ENCODE measurements at places on chromosomes 3 and 15. TPM values are rescaled to one million over a fixed set of nuclear protein-coding genes. Genes with fewer than 3 reads are reported as not detected.

DNA sequence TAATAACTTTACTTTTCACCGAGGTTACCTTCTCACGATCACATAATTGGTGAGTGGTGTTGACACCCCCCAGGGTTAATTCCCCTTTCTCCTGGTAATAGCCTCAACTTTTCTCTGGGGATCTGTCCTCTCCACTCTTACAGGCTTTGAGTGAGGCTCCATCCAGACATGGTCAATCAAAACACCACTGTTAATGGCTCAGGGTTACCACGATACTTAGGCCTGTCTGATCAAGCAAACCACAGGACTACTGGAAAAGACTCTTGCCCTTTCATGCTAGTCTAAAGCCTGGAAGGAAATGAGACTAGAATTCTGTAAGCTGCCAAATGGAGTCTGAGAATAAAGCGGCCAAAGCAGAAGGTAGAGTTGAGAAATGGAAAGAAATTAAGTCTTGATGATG, 56.5 kb upstream of the STT3B start:
- no peak for DNase-seq

- DNase-seq, result no peak
Observed at GRCh38 chr15:78350058-78350457, 9.9 kb downstream of the CRABP1 start.

DNA sequence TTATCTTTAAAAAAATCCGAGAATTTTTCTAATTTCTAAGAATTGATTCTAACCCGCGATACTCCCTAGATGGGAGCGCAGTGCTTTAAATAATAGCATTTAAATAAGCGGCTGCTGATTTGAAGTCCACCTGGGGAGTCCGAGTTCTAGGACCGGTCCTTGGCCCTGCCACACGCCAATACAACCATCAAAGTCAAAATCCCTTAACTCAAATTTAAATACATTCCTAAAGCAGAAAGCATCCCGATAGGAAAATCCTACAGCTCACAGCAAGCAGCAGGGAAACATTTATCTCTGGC, 508 bp upstream of the ECT2 start:
- no peak for DNase-seq

DNA sequence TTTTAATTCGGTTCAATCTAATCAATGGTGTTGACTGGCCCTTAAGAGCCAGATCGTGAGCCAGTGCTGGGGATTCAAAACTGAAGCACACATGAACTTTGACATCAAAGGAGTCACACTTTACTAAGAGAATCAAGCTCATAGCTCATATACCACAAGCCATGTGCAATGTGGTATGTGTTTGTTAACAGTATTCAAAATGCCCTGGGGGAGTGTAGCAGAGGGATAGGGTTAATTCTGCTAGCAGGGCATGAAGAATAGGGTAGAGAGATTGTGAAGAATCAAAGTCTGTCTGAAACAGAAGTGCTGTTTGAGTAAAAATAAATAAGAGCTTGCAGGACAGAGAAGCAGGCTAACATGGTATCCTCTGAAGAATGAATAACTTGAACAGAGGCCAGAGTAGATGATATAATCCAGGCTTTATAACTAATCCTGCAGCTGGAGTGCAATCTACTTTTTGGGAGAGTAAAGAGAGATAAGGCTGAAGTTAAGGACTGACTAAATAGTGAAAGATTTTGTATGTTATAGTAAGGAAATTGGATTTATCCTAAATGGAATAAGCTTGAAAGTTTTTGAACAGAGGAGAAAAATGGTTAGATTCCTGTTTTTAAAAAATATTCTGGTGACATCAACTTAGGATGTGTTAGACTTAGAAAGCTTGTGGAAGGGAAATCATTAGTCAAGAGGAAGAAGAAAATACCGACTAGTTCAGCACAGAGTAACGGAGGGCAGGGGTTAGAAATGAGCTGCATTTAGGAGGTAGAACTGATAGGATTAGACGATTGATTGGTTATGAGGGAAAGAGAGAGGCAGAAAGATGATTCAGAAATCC, 292.0 kb downstream of the NFKBIZ start:
- DNase-seq, result no peak

GRCh38 chr3:139151530-139151929, 106.8 kb upstream of the PRR23C start:
- DNase-seq, result no peak

GRCh38 chr3:158659454-158660237, 12.8 kb downstream of the LXN start:
- DNase-seq, result peak; percentile 41

GRCh38 chr3:133459400-133459799, 59.5 kb downstream of the BFSP2 start:
- no peak for DNase-seq

DNA sequence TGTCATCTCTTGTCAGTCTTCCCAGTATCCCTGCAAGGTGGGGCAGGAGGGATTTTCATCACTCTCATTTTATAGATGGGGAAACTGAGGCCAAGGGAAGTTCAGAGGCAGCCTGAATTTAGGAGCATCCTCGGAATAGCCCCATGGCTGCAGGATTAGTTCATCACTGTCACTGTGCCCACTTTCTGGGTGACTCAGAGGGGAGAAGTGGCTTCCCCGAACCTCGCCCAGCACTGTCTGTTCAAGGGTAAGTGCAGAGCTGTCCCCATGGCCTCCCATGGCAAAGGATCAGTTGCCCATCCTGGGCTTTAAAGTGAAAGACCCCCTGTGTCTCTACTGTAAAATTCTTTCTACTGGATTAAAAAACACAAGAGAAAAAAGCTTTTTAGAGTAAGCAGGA, 60.0 kb upstream of the SEC13 start:
- DNase-seq, result no peak

- no peak for DNase-seq
Observed at GRCh38 chr3:31831591-31831990, 149.5 kb downstream of the OSBPL10 start.

DNA sequence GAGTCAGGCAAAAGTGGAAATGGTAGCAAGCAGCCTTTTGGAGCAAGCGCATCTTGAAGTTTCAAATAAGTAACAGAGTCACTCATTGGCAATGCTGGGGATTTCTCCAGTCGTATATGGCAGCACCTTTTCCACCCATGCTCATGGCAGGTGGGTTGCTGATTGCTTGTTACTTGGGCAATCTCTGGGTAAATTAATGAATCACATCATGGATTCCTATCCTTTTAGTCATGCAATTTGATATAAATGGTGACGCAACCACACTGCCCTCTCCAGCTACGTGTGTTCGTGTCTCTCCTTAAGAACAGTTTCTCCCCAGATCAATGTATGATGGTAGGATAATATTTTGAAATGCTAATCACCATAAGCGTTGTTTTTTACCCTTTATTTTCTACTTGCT, 339.9 kb upstream of the KCNH8 start:
- no peak for DNase-seq

GRCh38 chr15:79798311-79798710, 98.5 kb downstream of the MTHFS start:
- no peak for DNase-seq

DNA sequence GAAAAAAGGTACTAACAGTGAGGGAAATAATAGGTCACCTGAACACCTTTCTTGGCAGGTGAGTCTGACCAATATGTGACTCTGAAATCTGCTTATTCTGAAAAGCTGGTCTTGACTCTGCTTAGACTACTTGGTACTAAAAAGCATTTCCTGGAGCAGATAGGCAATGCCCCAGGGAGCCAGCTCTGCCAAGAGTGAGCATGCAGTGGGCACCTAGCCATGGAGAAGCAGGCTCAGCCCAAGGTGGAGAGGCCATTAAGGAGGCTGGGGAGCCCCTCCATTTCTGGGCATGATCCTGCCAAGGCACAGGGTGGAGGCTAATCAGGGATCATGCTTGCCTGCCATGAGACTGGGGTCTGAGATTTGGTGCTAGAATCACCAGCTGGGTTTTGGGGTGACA, 1.6 kb upstream of the LTF start:
- DNase-seq, result no peak

DNA sequence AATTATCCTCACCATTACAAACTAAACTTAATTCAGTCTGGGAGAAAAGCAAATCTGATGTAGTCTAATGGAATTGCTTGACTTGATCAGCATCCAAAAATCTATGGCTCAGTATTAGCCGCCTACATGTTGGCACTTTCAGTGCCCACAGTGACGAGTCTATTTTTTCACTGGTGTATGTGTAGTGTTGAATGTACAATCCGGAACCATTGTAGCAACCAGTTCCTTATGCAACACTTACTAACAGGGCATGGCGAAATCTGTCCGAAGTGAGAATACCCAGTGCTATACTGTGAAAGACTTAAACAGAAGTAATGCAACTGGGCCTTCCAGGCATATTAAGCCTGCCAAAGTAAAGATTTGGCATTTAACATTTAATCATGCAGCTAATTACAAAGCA, 18.6 kb downstream of the LRRN1 start:
- no peak for DNase-seq

DNA sequence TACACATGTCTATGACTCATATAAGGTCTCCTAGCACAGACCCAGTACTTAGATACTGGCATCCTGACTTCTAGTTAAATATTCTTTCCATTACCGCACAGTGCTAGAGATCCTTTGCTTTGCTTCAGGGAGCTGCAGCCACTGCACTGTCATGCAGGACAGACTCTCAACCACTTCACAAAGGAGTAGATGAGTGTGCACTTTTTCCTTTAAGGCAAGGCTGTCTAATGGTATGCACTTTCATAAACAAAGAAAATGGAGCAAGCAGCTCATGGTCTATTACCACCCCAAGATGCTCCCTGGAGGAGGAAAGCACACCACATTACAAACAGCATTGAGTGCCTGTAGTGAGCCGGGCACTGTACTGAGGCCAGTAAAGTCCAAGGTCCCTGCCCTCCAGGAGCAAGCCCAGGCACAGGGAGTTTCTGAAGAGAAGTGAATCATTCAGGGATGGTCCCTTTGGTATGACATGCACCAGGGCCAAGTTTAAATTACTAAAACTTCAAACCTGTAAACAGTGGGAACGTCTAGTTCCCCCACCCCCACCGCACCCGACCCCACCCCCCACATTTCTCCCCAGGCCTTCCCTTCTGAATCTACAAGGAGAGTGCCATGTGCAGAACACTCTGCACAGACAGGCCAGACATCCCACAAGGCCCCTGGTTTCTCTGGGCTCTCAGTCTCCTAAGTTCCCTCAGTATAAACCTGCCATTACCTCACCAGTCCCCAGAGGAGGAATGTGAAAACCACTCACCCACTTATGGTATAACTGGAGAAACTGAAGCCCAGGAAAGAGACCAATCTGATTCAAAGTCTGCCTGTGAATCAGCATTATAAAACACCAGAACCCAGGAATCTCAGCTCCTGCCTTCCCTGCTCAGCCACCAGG, 107.8 kb upstream of the BCL6 start:
- no peak for DNase-seq

DNA sequence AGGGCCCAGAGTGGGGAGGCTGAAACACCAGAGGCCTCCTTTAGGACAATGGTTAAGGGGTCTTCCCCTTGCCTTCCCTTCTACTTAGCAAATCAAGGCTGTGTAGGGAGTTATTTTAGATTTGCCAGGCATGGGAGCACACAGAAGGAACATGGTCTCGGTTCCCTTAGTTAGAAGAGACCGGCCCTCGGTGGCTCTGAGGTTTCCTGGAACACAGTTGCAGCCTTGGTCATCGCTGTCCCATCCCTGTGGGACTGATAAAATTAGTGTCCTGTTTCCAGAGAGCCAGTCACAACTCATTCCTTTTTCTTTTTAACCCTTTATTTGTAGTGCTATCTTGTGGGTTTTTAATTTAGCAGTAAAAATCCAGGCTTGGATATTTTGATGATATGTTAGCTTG, 81.4 kb downstream of the CRTC3 start:
- DNase-seq, result no peak

DNA sequence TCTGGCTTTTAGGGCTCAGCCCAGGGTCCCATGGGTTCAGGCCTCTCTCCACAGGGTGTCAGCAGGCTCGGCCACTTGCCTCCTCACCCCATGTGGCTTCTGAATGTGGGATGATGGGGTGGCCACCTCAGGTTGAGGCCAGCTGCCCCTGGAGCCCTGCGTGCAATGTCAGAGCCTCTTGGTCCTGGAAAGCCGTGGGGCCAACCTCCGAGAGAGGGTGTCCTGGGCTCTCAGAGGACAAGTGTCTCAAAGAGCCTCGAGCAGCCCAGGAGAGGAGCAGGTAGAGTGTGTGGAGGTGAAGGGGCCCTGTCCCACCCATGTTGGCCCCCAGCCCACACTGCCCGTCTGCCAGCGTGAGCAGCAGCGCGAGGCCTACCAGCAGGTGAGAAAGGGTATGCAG, 86.0 kb downstream of the PLXNA1 start:
- no peak for DNase-seq

- DNase-seq, result no peak
Observed at GRCh38 chr3:40846451-40846850, 321.7 kb downstream of the ZNF621 start.

- DNase-seq, result no peak
Observed at GRCh38 chr15:67781907-67782690, 43.2 kb upstream of the SKOR1 start.

GRCh38 chr3:171163101-171164066, 136.9 kb upstream of the SLC2A2 start:
- no peak for DNase-seq

DNA sequence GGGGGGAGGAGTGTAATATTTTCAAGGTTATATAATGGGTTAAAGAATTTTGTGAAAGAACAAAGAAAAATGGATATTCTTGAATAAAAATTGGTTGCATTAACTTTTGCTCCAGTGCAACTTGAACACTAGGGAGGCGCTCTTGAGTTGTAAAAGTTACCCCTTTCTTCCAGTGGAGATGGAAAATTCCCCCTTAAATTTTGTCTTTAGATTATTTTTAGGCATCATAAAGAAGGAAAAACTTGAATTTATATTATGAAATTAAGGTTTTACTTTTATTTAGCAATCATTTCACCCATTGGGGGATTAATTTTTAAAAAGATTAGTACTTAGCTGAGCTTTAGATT, 550 bp upstream of the CHD2 start:
- DNase-seq, result no peak

DNA sequence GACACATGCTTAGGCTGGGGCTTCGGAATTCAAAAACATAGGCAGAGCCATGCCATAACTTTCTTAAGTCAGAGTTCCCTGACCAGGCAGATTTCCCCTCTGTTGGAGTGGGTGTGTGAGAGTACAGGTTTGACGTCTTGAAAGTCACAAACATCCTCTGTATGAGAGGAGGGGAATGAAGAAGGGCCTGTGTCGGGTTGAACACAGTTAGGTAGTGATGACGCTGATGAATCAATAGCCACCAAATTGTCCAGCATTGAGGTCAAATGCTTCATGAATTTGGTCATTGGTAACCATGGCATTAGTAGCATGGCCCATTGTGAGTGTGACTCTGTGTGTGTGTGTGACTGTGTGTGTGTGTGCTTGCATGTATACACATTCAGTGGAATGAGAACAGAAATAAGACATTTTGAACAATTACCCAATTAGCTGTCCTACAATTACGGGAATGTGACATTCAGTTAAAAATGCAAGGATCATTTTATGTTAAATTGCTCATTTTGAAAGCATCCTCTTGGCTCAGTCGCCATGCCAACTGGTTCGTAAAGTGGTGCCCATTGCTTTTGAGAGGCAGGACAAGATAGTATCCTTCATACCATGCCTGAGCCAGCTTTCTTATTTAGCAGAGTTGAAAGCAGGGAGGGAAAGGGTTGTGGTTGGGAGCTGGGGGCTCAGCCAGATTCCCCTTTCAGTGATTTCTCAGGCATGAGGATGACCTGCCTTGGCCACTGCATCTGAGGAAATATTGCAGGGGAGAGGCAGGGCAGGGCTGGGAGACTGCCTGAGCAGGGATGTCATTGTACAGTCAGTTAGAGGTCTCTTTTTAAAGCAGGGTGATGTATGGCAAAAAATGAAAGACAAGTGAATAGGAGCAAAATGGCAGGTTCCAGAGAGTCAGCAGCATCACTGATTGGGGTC, 35.4 kb downstream of the RBP2 start:
- DNase-seq, result no peak

Gene PLAAT1
- 1.3 TPM for total RNA-seq

Gene BMF
- 28.5 TPM for total RNA-seq

Gene ZIC1
- total RNA-seq, result not detected

Gene MST1R
- 8.9 TPM for total RNA-seq

Gene CPEB1
- total RNA-seq, result 0.09 TPM

Gene PRC1
- 90.9 TPM for total RNA-seq
